ENCODE measurements at places on chromosomes 3 and 15.

DNA sequence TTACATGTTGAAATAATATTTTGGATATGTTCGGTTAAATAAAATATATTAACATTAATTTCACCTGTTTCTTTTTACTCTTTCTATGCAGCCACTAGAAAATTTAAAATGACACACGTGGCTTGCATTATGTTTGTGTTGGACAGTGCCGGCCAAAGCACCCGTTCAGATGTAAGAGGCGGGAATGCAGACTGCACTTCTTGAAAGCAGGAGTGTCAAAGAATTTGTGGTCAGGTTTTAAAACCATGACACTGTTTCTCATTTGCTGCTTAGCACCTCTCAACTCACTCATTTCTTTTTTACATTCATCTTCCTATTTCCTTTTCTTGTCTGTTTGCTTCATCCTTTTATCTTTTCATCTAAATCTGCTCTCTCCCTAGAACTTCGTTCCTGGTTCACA, 35.3 kb upstream of the MINAR1 start:
- no peak for DNase-seq

DNA sequence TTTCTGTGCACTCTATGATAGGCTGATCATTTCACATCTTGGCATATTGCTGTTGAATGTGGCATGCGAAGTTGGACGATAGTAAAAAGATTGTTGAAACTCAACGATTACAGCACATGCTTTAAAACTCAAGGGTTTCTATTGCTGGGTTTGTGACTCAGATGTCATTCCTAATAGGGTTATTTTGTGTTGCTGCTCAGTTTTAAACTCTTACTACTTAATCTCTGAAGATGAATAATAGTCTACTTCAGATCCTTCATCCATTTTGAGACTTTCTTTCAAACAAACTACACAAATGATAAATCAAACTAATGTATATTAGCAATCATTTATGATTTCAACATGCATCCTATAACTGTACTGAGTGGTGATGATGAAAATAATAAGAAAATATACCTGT, 71.3 kb upstream of the MBNL1 start:
- DNase-seq, result no peak

GRCh38 chr3:29239376-29239775, 41.5 kb upstream of the RBMS3 start:
- DNase-seq, result no peak

DNA sequence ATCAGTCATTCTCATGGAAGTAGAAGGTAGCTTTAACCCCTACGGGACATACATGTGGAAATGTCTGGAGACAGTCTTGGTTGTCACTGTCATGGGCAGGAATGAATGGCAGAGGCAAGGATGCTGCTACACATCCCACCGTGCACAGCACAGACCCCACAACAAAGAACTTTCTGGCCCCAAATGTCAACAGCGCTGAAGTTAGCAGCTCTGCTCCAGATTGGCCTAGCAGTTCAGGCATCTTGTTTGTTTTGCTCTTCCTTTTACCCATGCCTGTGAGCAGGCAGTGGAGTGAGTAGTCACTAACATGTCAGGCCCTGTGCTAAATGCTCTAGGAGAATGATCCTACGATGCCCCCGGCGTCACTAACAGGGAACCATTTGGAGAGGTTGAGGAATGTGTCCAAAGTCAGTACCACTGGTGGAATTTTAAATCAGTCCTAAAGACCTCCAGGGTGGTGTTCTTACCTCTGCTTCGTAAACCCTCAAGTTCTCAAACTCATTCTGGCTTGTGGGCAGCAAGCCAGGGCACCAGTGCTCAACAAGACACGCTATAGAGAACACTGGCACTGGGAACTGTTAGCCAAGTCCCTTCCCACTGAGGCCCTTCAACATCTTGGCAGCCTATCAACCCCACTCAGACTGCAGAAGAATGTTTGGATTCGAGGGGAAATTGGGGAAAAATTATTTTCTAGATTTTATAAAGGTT, 142.2 kb downstream of the FOXP1 start:
- no peak for DNase-seq

GRCh38 chr3:112004187-112004586, 5.5 kb downstream of the TAGLN3 start:
- no peak for DNase-seq

DNA sequence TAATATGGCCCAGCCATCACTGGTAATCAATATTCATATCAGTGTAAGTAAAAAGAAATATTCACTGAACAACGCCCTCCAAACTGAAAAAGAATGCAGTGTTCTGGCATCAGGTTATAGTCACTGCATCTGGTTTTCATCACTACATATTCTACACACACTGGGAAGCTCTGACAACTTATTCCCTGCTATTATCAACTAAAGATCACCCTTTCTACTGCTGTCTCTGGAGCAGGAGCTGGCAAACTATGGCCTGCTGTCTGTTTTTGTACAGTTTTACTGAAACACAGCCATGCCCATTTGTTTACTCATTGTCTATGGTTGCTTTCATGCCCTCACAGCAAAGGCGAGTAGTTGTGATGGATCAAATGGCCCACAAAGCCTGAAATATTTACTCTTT, 35.3 kb downstream of the TUBGCP4 start:
- no peak for DNase-seq

- DNase-seq, result no peak
Observed at GRCh38 chr3:195025884-195026200, 245.1 kb downstream of the XXYLT1 start.

- DNase-seq, result no peak
Observed at GRCh38 chr3:146590521-146590920, 14.6 kb downstream of the PLSCR5 start.

GRCh38 chr3:177622520-177622919, 425.2 kb upstream of the TBL1XR1 start:
- no peak for DNase-seq

- DNase-seq, result no peak
Observed at GRCh38 chr15:59298854-59299250, 73.8 kb downstream of the MYO1E start.

DNA sequence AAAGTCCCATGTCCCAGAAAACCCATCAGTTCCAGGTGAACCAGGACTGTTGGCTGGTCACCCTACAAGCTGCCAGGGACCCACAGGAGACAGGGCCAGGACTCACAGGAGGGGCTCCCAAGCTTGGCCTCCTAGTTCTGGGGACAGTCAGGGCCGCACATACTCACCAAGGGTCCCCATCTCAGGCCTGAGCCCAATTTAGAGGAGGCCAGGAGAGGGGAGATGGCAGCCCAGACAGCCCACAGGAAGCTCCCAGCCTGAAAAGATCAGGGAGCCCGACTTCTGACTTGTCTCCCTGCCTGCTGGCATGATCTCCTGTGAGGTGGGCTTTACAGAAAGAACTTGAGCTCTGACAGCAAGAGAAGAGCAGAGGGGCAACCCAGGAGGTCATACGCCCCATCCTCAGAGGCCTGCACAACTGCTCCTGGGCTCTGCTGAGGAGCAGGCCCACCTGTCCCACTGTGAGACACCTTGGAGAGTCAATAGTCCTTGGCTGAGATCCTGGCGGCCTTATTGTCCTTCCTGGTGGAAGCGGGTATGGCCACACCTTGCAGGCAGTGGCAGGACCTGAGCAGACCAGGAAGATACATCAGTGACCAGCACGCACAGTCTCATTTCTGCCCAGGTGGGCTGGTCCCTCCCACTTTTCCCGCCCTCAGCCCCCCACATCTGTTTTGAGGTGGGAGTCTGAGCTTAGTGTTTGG, 2.5 kb upstream of the ISLR start:
- DNase-seq, result no peak

DNA sequence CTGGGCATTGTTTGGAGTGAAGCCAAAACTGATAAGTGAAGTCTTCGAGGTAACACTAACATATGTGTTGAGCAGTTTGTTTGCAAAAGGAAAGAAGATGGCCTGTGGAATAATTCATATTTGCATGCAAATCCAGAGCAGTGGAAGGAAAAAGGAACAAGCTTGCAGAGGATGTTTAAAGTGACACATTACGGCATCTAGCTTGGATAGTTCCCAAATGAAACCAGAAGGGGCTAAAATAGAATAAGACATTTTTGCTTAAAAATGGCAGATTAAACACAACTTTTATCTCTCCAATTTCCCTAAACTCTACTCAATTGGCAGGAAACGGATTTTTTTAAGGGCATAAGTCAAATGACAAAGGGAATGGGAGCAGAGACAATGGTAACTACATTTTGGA, 25.4 kb upstream of the RYK start:
- DNase-seq, result no peak

DNA sequence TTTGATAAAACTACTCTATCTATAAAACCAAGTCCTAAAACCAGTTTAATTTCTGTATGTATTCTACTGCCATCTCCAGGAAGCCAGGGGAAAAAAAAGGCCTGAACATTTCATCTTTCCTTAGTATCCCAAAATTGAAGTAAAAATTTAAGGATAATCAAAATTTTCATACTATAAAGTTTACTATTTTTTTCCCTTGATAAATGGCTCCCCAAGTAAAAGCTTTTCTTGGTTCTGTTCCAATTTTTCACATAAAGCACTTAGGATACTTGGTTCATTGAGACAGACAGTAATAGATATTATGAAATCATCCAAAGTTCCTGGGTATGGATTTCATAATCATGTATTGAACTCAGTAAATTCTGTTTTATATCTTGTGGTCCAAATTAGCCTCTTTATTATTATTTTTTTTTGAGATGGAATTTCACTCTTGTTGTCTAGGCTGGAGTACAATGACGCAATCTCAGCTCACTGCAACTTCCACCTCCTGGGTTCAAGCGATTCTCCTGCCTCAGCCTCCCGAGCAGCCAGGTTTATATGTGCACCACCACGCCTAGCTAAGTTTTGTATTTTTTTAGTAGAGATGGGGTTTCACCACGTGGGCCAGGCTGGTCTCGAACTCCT, 34.5 kb downstream of the ICE2 start:
- no peak for DNase-seq

- DNase-seq, result no peak
Observed at GRCh38 chr15:49383266-49383665, 39.8 kb upstream of the FGF7 start.

- no peak for DNase-seq
Observed at GRCh38 chr3:48927928-48928327, 9.3 kb downstream of the ARIH2 start.

DNA sequence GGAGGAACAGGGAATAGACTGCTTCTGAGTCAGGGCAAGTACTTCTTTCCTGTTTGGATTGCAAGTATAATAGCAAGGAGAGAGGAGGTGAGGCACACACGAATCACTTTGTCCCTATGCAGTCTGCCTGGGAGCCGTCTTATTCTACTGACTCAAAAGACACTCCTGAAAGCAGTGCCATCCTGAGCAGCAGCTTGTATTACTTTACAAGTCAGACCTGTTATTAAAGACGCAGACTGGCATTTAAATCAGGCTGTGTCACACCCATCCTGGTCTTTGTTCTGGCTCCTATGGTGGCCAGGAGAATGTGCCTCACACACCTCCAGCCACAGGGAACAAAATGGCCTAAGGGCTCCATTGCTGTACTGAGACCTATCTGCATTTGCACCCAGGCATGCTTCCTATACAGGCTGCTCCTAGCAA, 17.9 kb upstream of the SQOR start:
- no peak for DNase-seq

- no peak for DNase-seq
Observed at GRCh38 chr15:73391128-73391872, 22.5 kb upstream of the HCN4 start.

DNA sequence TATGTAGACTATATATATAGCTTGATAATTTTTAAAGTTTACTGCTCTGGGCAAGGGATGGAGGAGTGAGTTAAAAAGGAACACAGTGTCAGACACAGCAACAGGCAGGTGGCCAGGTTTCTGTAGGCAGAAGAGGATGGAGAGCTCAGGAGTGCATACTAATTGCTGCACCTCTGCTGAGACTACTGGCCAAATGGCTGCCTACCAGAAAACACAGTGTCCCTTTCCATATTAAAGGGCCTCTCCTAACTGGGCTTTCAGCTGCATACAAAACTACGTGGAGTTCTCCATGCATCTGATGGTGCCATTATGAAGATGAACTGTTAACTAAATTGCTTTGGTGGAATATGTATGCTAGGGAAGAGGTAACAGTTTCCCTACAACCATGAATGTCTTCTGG, 1.8 kb downstream of the ATP13A4 start:
- no peak for DNase-seq

- DNase-seq, result no peak
Observed at GRCh38 chr3:107690522-107691138, 167.9 kb downstream of the BBX start.

GRCh38 chr3:55156851-55157650, 229.2 kb upstream of the LRTM1 start:
- no peak for DNase-seq

GRCh38 chr3:178982137-178982536, 89.5 kb downstream of the ZMAT3 start:
- no peak for DNase-seq

GRCh38 chr3:52227117-52227516, 1.7 kb upstream of the TLR9 start:
- peak; percentile 11 for DNase-seq

- DNase-seq, result peak; percentile 29
Observed at GRCh38 chr3:105752791-105753415, 115.9 kb downstream of the CBLB start.

DNA sequence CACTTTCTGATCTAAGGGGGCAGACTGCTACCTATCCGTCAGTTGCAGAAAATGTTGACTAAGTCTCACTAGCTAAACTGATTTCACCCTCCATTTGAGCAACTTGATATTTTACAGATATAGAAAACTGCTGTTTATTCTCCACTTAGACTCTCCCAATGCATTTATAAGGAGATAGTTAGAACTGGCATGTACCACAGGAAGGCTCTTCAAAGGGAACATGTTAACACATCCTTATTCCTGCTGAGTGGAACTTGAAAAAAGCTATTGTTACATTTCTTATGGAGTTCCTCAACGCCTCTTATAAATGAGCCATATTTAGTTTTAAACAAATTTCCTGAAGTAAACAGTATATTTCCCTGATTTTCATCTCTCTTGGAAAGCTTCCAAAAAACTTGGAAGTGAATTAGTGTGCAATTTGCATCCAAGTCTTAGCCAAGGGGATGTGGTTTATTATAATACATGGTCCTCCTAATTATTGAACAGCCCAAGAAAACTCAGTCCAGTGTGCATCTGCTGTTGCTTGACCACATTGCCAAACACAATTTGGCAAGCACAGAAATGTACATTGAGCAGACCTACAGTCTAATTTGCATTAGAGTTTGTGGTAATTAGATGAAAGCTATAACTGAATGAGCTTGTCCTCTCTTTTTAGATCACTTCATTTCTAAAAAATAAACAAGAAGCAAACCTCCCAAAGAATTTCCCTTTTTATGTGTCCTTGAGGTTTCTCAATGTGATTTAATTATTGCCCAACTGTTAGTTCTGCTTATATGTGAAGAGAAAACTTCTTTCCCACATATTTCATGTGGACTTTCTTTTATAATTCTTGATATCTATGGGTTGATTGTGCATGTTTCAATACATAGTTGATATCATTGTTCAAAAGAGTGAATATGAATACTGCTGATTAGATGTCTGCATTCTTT, 72.6 kb upstream of the DPH6 start:
- DNase-seq, result no peak
